ENCODE measurements at places on chromosomes 2 and 18. TPM values are rescaled to one million over a fixed set of nuclear protein-coding genes. Genes with fewer than 3 reads are reported as not detected.

DNA sequence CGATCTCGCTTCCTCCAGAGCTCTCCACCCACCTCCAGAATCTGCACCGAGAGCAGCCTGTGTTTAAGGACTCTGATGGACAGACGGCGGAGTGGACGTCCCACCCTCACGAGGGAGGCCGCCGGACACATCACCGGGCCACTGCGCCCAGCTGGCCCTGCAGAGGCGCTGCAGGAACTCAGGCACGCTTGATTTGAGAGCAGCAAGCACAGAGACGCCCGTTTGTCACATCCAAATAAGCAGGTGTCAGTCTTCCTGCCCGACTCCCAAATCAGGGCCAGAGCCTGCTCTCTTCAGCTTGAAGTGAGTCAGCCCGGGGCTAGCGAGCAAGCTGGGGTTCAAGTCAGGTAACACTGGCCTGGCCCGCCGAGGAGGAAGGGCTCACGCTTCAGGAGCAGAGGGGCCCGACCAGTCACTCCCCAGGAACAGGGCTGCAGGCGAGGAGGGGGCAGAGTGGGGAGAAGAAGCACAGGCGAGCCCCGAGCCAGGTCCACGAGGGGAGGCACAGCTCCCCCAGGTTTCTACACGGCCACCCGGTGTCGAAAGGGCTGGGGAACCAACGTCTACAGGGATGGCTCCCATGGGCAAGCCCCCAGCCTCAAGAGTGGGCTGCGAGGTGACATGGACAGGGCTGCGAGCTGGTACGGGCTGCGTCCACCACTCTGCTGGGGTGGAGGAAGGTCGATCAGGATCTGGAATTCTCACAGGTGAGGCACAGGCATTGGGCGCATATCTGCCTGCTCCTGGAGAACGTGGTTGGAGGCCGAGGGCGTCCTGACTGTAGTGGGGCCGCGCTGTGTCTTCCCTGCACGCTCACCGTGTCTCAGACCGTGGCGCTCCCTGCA is 52.5 kb upstream of the CTDP1 start:
- no peak for DNase-seq

GRCh38 chr2:176493226-176493825 is 224.1 kb downstream of the MTX2 start:
- no peak for DNase-seq

GRCh38 chr2:81355436-81355835 is 1050.9 kb upstream of the LRRTM1 start:
- DNase-seq, result no peak

- DNase-seq, result no peak
Measured at GRCh38 chr2:128638341-128639119, 319.9 kb upstream of the HS6ST1 start.

- DNase-seq, result no peak
Measured at GRCh38 chr2:26674002-26674751, 18.3 kb upstream of the KCNK3 start.

GRCh38 chr2:35714883-35715282 is 640.7 kb upstream of the CRIM1 start:
- DNase-seq, result no peak

- DNase-seq, result no peak
Measured at GRCh38 chr2:218368150-218368528, 11.5 kb downstream of the CATIP start.

GRCh38 chr2:190742431-190742830 is 93.5 kb downstream of the NAB1 start:
- no peak for DNase-seq

GRCh38 chr2:164661349-164661748 is 40.1 kb upstream of the GRB14 start:
- no peak for DNase-seq

DNA sequence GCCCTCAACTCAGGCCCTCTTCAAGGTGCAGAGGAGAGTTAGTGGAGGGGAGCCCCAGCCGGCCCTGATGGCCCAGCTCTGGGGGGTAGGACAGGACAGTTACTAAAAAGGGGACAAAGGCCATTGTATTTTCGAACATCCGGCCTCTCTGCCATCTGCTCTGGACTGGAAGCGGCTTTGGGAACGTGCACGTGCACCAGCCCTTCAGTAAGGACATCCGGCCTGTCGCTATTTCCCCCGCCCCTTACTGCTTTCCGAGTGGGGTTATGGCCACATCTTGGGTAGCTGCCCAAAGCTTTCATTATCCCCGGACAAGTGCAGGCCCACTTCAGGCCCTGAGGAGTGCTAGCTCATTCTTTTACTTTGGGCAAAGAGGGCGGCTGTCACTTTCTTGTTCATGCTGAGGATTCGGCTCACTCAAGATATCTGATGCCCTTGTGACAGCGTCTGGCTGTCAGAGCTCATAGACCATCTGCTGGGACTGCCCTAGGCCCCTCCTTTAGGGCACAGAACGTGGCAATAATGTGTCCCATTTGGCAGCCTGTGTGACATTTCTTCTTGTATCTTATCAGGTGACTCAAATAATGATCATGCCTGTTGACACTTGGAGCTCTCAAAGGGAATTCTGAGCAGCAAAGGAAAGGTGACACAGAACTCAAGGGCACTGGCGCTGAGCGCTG is 17.5 kb downstream of the SLC4A3 start:
- peak; percentile 68 for DNase-seq

GRCh38 chr2:188293601-188294351 is 2.1 kb downstream of the GULP1 start:
- peak; percentile 68 for DNase-seq

CEP68 gene
- 36.8 TPM for total RNA-seq

DNA sequence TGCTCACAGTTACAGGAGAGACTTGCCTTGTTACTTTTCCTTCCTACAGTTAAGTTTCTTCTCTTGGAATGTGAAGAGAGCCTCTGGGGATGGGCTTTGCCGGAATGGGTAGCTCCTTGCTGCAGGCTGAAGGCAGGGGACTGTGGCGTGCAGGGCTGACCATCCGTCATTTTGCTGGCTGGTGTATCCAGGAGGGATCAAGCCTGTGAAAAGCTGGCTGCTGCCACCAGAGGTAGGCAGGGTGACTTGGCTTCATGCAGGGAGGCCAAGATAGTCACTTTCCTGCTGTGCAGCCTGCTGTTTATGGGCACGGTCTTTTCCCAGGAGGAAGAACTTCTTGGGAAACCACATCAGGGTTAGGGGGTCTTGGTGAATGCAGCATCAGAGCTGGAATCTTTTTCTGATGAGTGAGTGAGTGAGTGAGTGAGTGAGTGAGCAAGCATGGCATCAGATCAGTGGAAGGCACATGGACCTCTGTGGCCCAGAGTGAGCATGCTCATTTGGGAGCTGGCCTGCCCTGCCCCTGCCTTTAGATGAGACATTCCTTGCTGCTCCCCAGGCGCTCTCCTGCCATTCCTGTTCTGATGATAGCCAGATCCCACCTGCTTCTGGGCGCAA is 33.0 kb downstream of the FHOD3 start:
- DNase-seq, result no peak

GRCh38 chr18:34661464-34662087 is 48.5 kb upstream of the DTNA start:
- peak; percentile 69 for DNase-seq

GRCh38 chr2:157876786-157877138 is 632 bp upstream of the ACVR1 start:
- DNase-seq, result no peak

- DNase-seq, result no peak
Measured at GRCh38 chr2:14616342-14616741, 16.2 kb upstream of the LRATD1 start.

- no peak for DNase-seq
Measured at GRCh38 chr2:46087492-46087891, 209.7 kb upstream of the EPAS1 start.

GRCh38 chr2:69067866-69068265 is 54.9 kb downstream of the ANTXR1 start:
- no peak for DNase-seq

ACTR1B gene
- total RNA-seq, result 87.4 TPM

C2orf92 gene
- total RNA-seq, result 4.9 TPM

PREB gene
- 80.0 TPM for total RNA-seq

DNA sequence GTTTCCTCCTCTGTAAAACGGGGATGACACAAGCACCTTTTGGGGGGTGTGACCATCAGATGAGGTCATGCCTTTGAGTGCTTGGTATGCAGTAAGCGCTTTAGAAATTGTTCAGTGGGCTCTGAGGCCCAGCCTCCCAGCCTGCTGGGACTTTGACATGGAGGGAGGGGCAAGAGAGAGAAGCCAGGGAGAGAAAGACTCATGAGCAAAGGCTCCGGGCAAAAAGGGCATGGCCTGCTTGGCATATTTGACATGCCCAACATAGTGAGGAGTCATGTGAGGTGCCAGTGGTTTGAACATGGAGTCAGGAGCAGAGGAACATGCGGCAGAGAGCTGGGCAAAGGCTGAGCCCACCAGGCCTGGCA is 14.0 kb downstream of the TNS1 start:
- peak; percentile 90 for DNase-seq

Data from myocyte (in vitro differentiated cells).